Esophagus muscularis mucosa (tissue), 4 donors: ENCODE measurements at places on chromosomes 13 and 19. TPM values are rescaled to one million over a fixed set of nuclear protein-coding genes. Genes with fewer than 3 reads are reported as not detected.

DNA sequence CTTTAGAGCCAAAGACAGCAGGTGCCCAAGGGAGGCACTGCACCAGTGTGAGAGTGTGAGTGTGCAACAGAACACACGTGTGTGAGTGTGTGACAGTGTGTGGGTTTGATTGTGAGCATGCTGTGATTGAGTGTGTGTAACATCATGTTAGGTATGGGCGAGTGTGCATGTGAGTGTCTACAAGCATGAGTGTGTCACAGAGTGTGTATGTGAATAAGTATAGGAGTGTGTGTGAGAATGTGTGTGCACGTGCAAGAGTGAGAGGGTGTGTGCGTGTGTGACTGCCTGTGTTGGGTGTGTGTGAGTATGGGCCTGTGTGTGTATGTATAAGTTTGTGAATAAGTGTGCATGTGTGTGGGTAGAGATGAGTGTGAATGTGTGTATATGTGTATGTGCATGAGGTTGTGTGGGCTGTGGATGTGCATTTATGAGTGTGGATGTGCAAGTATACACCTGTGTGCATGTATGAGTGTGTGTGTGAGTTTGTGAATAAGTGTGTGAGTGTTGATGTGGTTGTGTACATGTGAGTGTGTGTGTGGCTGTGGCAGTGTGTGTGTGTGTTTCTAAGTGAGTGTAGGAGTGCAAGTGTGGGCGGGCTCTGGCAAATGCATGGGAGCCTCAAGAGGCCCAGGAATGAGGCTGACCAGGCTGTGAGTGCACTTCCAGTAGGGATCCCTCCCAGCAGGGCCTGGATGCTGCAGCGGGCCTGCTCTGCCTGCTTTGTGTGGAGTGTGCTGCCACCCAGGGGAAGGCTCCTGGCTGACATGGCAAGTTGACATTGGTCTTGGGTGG lies 198.4 kb downstream of the COL4A1 start:
- peaks cover 46% of the 10 kb centered on the region for H3K4me1 ChIP-seq
- H3K36me3 ChIP-seq, result no peaks in the 10 kb centered on the region
- H3K4me3 ChIP-seq, result no peak overlapping the region
- no peaks in the 10 kb centered on the region for H3K27me3 ChIP-seq

GRCh38 chr13:52638666-52639328 lies 3.4 kb upstream of the HNRNPA1L2 start:
- no peaks in the 10 kb centered on the region for H3K27me3 ChIP-seq
- no peak for DNase-seq
- H3K4me3 ChIP-seq, result no peak overlapping the region
- H3K4me1 ChIP-seq, result no peaks in the 10 kb centered on the region
- H3K36me3 ChIP-seq, result peaks cover 59% of the 10 kb centered on the region
- no peak overlapping the region for H3K27ac ChIP-seq

DNA sequence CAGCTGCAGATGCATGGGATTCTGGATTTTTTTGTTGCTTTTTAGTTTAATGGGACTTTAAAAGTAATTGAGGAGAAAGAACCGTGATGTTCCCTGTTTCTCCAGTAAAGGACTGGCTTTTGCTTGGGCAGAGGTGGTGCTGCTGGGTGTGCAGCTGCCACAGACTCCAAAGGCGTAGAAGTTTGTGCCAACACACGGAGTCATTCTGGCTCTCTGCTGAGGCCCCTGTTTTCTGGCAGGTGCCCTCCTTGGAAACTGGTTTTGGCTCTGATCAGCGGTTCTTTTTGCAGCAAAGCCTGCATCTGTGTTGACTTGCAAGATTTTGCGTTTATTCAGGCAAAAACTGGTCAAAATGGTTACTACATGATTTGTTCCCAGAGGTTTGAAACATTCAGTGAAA lies 16.0 kb upstream of the QTRT1 start:
- peaks cover 100% of the 10 kb centered on the region for H3K36me3 ChIP-seq
- peaks cover 14% of the 10 kb centered on the region for H3K4me1 ChIP-seq
- no peak overlapping the region for H3K4me3 ChIP-seq
- H3K27ac ChIP-seq, result no peak overlapping the region
- no peaks in the 10 kb centered on the region for H3K27me3 ChIP-seq

- H3K27ac ChIP-seq, result no peak overlapping the region
- no peak overlapping the region for H3K4me3 ChIP-seq
- H3K36me3 ChIP-seq, result peaks cover 53% of the 10 kb centered on the region
Measured at GRCh38 chr19:1576242-1577089, 8.3 kb upstream of the MEX3D start.

DNA sequence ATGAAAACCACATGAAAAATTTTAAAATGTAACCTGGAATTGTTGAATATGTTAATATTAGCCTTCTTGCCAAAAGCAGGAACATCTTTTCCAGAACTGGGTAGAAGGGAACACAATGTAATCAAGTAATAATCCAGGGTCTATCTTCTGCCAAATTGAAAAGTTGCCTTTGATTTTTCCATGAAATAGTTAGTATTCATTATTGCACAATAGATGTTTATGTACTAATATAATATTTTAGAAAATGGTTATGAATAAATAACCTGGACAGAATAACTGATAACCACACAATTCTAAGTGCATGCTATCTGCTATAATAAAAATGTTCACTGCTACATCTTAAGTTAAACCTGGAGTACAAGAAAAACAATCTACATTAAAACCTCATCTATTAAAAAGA lies 802.3 kb downstream of the LIG4 start:
- no peaks in the 10 kb centered on the region for H3K27me3 ChIP-seq
- no peak overlapping the region for H3K4me3 ChIP-seq
- H3K27ac ChIP-seq, result no peak overlapping the region
- DNase-seq, result no peak

- DNase-seq, result peak; percentile 98
- H3K4me3 ChIP-seq, result peak overlapping the region; percentile 82
- peaks cover 66% of the 10 kb centered on the region for H3K4me1 ChIP-seq
- peak overlapping the region; percentile 96 for H3K27ac ChIP-seq
- H3K36me3 ChIP-seq, result peaks cover 30% of the 10 kb centered on the region
Measured at GRCh38 chr19:45779231-45780145, 2.8 kb downstream of the DMPK start.

DNA sequence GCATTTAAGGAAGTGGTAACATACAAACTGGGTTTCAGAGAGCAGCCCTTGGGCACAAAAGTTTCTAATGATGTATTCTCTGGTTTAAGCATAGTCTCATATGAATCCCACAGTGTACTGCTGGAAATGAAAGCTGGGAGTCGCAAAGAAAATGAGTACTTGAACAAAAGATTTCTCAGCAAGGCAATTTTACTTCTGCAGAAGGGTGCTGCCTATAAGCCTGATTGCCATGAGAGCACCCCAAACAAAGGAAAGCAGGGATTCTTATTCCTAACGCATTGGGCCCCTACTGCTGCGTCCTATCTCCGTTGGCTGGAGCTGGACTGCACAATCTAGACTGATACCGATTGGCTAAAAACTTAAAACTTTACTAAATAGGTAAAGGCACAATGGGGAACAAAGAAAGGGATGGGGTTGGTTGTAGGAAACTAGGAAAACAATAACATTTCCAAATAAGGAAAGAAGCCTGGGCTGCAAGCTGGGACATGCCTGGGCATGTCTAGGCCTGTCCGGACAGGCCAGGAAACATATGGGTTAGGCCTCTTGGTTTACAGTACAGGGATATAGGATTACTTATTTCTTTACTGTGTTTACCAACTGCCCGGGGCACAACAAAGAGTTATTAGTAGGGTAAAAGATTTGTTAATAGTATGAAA lies 27.4 kb upstream of the VN1R4 start:
- no peak overlapping the region for H3K27ac ChIP-seq
- H3K4me3 ChIP-seq, result no peak overlapping the region
- H3K27me3 ChIP-seq, result peaks cover 5% of the 10 kb centered on the region
- no peak for DNase-seq
- H3K4me1 ChIP-seq, result no peaks in the 10 kb centered on the region

- H3K4me3 ChIP-seq, result no peak overlapping the region
- peaks cover 15% of the 10 kb centered on the region for H3K4me1 ChIP-seq
- no peaks in the 10 kb centered on the region for H3K36me3 ChIP-seq
- DNase-seq, result no peak
Measured at GRCh38 chr19:5774921-5775320, 9.6 kb downstream of the PRR22 start.

GRCh38 chr13:71879129-71879535 lies 12.1 kb upstream of the DACH1 start:
- no peaks in the 10 kb centered on the region for H3K4me1 ChIP-seq
- H3K27me3 ChIP-seq, result no peaks in the 10 kb centered on the region
- H3K4me3 ChIP-seq, result no peak overlapping the region
- H3K27ac ChIP-seq, result no peak overlapping the region
- DNase-seq, result no peak

The SCGB2B2 gene
- total RNA-seq, result 0.86 TPM

GRCh38 chr19:3365836-3366752 lies at the start of gene NFIC:
NFIC (plus strand) TSS chr19:3366583; CDS start chr19:3366637, 54 bp downstream.
- H3K27me3 ChIP-seq, result no peaks in the 10 kb centered on the region
- DNase-seq, result peak; percentile 96
- peak within 1 kb of the TSS; percentile 64 for H3K4me3 ChIP-seq
- H3K27ac ChIP-seq, result peak within 1 kb of the TSS; percentile 98

- H3K27ac ChIP-seq, result no peak overlapping the region
- no peak for DNase-seq
- H3K27me3 ChIP-seq, result no peaks in the 10 kb centered on the region
Measured at GRCh38 chr13:103299079-103299478, 232.9 kb upstream of the SLC10A2 start.

- no peak for DNase-seq
- peaks cover 13% of the 10 kb centered on the region for H3K4me1 ChIP-seq
- no peak overlapping the region for H3K27ac ChIP-seq
- H3K36me3 ChIP-seq, result no peaks in the 10 kb centered on the region
- no peaks in the 10 kb centered on the region for H3K27me3 ChIP-seq
- H3K4me3 ChIP-seq, result no peak overlapping the region
Measured at GRCh38 chr19:33275933-33276619, 26.3 kb downstream of the CEBPA start.

DNA sequence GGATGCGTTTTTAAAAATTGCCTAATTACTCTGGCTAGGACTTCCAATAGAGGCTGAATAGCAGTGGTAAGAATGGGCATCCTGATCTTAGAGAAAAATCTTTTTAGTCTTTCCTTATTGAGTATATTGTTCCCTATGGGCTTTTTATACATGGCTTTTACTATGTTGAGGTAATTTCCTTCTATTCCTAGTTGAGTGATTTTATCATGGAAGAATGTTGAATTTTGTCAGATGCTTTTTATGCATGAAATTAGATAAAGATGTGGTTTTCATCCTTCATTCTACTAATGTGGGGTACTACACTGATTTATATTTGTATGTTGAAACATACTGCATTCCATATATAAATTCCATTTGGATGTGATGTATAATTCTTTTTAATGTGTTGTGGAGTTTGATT lies 2673.8 kb downstream of the PCDH9 start:
- no peak overlapping the region for H3K4me3 ChIP-seq
- DNase-seq, result no peak
- no peak overlapping the region for H3K27ac ChIP-seq
- no peaks in the 10 kb centered on the region for H3K4me1 ChIP-seq

The SMIM44 gene
- total RNA-seq, result not detected

GRCh38 chr19:51101171-51101865 lies 6.9 kb downstream of the CTU1 start:
- DNase-seq, result no peak
- H3K4me1 ChIP-seq, result peaks cover 13% of the 10 kb centered on the region
- no peak overlapping the region for H3K27ac ChIP-seq
- no peaks in the 10 kb centered on the region for H3K27me3 ChIP-seq
- peaks cover 67% of the 10 kb centered on the region for H3K36me3 ChIP-seq

GRCh38 chr19:29154163-29154562 lies 58.8 kb downstream of the UQCRFS1 start:
- H3K4me3 ChIP-seq, result no peak overlapping the region
- no peak overlapping the region for H3K27ac ChIP-seq
- no peaks in the 10 kb centered on the region for H3K27me3 ChIP-seq

The KRTDAP gene
- total RNA-seq, result not detected

The ARRDC2 gene
- total RNA-seq, result 69.2 TPM

- DNase-seq, result no peak
- H3K27me3 ChIP-seq, result no peaks in the 10 kb centered on the region
- H3K27ac ChIP-seq, result no peak overlapping the region
Measured at GRCh38 chr13:24625331-24625731, 54.9 kb upstream of the ATP12A start.

- no peak overlapping the region for H3K27ac ChIP-seq
- H3K4me3 ChIP-seq, result no peak overlapping the region
Measured at GRCh38 chr19:34291235-34291634, 36.9 kb downstream of the GARRE1 start.

DNA sequence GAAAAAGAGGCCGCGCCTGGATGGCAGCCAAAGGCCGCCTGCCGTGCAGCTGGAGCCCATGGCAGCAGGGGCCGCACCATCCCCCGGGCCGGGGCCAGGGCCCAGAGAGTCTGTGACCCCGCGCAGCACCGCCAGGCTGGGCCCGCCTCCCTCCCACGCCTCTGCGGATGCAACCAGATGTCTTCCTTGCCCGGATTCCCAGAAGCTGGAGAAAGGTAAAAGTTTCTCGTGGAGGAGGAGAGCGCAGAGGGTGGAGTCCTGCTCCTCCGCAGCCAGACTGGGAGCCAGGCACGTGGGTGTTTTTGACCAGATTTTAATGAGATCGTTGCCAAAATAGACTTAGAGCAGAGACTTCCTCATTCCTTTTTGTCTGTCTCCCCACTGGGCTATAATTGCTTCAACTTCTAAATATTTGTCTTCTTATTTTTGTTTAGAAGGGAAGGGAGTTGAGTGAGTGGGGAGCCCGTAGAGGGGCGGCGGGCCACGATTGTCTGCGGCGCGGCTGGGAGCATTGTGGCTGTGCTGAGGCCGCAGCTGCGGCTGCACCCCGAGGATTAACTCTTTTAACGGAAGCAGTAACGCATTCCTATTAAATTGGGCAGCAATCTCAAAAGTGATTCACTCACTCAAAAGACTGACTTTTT lies 22.8 kb upstream of the NDUFS7 start:
- H3K36me3 ChIP-seq, result peaks cover 77% of the 10 kb centered on the region
- DNase-seq, result no peak
- peak overlapping the region; percentile 76 for H3K27ac ChIP-seq
- H3K4me3 ChIP-seq, result peak overlapping the region; percentile 38
- H3K27me3 ChIP-seq, result no peaks in the 10 kb centered on the region

DNA sequence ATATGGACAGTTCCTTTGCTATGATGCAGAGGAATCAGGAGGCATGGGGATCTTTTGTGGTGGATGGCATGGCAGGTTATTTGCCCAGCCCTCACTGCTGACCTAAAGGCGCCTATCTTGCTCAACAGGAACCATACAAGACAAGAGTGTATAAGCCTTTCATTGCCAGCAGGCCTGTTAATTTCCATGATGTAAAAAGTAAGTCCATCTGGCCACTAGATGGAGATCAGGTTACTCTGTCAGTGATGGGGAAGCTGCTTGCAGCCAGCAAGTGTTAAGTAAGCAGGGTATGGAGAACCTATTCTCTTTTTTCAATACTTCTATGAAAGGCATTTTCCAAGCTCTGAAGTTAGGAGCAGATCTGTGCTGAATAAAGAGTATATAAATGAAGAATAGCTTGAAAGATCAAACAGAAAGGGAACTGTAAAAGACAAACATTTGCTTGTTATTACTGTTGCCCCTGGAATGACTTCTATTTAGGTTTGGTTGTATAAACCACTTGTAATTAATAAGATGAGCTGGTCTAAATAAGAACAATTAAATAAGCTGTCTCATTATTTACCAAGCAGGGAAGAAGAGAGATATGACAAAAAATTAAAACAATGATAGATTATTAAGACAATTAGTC lies 210.9 kb downstream of the RGCC start:
- H3K4me1 ChIP-seq, result peaks cover 28% of the 10 kb centered on the region
- H3K27me3 ChIP-seq, result no peaks in the 10 kb centered on the region
- H3K27ac ChIP-seq, result peak overlapping the region; percentile 32
- DNase-seq, result no peak
- no peaks in the 10 kb centered on the region for H3K36me3 ChIP-seq

The F7 gene
- total RNA-seq, result not detected

- no peaks in the 10 kb centered on the region for H3K36me3 ChIP-seq
- no peak for DNase-seq
- no peaks in the 10 kb centered on the region for H3K27me3 ChIP-seq
- no peak overlapping the region for H3K4me3 ChIP-seq
Measured at GRCh38 chr19:16315825-16316505, 8.7 kb upstream of the KLF2 start.
